ENCODE measurements at places on chromosomes 5 and 9. TPM values are rescaled to one million over a fixed set of nuclear protein-coding genes. Genes with fewer than 3 reads are reported as not detected.

- no peak for DNase-seq
Observed at GRCh38 chr9:7303907-7304626, 495.5 kb downstream of the DMAC1 start.

The SPINK7 gene
- polyA plus RNA-seq = 0.67 TPM

GRCh38 chr5:151675611-151676313 lies 11.0 kb downstream of the SPARC start:
- no peak for DNase-seq

- no peak for DNase-seq
Observed at GRCh38 chr5:32047056-32047455, 127.1 kb downstream of the GOLPH3 start.

The SV2C gene
- 0.26 TPM for polyA plus RNA-seq

- no peak for DNase-seq
Observed at GRCh38 chr5:175288048-175288621, 155.8 kb downstream of the DRD1 start.

Measured in left lung (tissue), 14 donors.